CD4-positive, alpha-beta memory T cell (primary cell): ENCODE measurements at places on chromosomes 4 and X. TPM values are rescaled to one million over a fixed set of nuclear protein-coding genes. Genes with fewer than 3 reads are reported as not detected.

DNA sequence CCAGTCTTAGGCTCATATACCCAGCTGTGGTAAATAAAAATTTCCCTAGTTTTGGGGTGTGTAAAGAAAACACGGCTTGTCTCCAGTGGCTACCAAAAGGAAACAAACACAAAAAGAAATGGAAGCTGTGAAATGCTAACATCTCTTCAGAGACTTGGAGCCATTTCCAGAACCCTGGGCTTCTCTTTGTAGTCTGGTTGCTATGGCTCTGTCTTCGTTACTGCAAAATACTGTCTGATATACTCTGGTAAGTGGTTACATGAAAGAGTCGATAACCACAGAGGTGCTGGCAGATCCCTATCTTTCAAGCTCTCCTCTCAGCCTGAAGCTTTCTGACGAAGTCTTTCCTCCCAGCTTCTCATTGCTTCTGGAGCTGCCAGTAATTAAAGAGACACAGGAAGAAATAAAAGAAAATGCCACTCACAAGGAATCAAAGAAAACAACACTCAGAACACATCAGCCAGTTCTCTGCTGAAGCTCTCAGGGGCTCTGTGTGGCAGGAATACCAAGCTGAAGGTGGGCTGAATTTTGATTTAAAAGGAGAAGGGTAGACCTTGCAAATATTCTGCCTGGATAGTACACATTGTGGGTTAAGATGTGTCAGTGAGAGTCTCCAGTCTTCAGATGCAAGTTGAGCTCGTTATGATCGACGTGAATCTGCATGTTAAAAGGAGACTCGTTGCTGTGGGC lies 107.6 kb upstream of the FAM9C start:
- H3K27ac ChIP-seq, result peak overlapping the region; percentile 51
- peak; percentile 83 for DNase-seq
- no peaks in the 10 kb centered on the region for H3K27me3 ChIP-seq

DNA sequence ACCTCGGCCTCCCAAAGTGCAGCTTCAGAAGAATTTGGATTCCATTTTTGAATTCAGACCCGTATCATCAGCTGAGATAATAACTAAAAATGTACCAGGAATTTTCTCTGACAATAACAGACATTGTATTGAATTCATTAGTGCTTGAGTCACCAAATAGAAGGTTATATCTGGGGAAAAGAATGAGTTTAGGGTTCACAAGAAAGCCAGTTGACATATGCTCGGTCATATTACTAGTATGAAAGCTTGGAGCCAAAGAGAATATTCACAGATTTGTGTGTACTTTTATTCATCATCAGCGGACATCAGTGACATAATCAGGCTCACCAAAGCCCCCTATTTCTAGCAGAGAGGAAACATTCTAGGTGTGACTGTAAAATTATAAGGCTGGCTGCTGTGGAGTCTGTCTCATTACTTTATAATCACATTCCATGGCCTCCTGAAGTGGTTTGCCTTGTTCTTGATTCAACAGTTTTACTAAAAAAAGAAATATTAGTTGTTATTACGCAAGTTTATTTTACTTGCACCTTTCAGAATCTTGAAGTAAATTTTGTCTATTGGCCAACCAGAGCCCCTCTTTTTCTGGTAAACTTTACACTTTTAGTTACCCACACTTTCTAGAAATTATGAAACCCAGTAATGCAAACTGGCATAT lies 14.6 kb upstream of the DCTD start:
- H3K4me3 ChIP-seq, result no peak overlapping the region
- H3K36me3 ChIP-seq, result no peaks in the 10 kb centered on the region

DNA sequence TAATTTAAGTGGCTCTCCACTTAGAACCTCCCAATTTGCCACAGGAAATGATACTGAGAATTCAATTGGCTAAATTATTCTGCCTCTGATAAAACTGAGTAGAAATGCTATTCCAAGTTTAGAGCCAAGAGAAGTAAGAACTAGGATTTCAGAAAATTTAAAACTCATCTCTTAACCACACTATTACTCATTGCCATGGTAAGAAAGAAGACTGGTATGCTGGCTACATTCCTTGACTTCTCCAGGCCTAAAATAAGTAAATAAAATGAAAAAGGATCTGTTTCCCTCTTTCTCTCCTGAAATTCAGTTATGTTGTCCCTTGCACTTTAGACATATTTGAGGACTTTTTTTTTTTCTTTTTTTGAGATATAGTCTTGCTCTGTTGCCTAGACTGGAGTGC lies 23.3 kb downstream of the ZNF280C start:
- H3K27ac ChIP-seq, result no peak overlapping the region
- DNase-seq, result no peak
- H3K4me3 ChIP-seq, result no peak overlapping the region
- no peaks in the 10 kb centered on the region for H3K27me3 ChIP-seq
- no peaks in the 10 kb centered on the region for H3K4me1 ChIP-seq
- no peaks in the 10 kb centered on the region for H3K36me3 ChIP-seq

- no peak for DNase-seq
- H3K4me3 ChIP-seq, result no peak overlapping the region
- H3K36me3 ChIP-seq, result no peaks in the 10 kb centered on the region
- no peak overlapping the region for H3K27ac ChIP-seq
- peaks cover 3% of the 10 kb centered on the region for H3K4me1 ChIP-seq
Observed at GRCh38 chrX:120264341-120264740, 13.7 kb downstream of the ZBTB33 start.

GRCh38 chrX:134608153-134608552 lies 50.1 kb downstream of the PLAC1 start:
- no peak overlapping the region for H3K4me3 ChIP-seq
- H3K27ac ChIP-seq, result no peak overlapping the region
- DNase-seq, result no peak
- H3K27me3 ChIP-seq, result no peaks in the 10 kb centered on the region
- H3K4me1 ChIP-seq, result no peaks in the 10 kb centered on the region

- H3K36me3 ChIP-seq, result no peaks in the 10 kb centered on the region
- no peak overlapping the region for H3K4me3 ChIP-seq
- H3K27ac ChIP-seq, result no peak overlapping the region
- H3K27me3 ChIP-seq, result no peaks in the 10 kb centered on the region
Observed at GRCh38 chr4:65968831-65969558, 298.7 kb upstream of the EPHA5 start.

Gene C4orf51
- not detected for total RNA-seq

- H3K4me3 ChIP-seq, result no peak overlapping the region
- H3K4me1 ChIP-seq, result no peaks in the 10 kb centered on the region
- no peak for DNase-seq
- H3K27me3 ChIP-seq, result no peaks in the 10 kb centered on the region
Observed at GRCh38 chr4:182968917-182969650, 51.9 kb upstream of the DCTD start.

DNA sequence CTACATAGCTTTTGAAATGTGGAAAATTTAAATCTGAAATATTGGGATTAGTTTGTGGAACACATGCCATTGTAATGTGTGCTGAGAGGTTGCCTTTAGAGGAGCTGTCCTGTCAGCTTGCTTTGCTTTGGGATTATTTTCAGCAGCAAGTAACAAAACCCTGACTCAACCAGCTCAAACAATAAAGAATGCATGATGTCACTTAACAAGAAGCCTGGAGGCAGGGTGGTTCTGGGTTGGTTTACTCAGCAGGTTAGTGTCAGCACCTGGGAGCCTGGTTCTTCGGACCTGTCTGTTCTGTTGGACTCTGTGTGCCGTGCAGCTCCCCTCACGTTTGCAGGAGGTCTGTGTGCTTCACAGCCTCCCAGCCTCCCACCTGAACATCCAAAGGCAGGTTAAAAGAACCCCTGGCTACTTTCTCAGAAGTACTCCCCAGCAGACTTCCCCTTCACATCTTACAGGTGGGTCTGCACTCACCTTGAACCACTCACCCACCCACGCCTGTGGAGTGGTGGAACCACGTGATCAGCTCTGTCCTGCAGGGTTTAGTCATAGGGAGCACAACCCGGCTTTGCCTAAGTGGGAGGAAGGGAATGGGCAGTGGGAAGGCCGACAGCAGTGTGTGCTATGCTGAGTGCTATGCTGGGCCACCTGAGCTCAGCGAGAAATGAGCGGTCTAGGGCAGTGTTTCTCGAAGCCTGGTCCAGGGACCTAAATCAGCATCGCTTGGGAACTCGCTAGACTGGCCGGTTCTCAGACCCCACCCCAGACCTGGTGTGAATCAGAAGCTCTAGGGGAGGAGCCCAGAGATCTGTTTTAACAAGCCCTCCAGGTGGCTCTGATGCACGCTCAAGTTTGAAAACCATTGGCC lies 20.4 kb downstream of the TMEM131L start:
- no peak overlapping the region for H3K4me3 ChIP-seq
- peaks cover 84% of the 10 kb centered on the region for H3K4me1 ChIP-seq
- no peaks in the 10 kb centered on the region for H3K27me3 ChIP-seq
- DNase-seq, result no peak
- H3K27ac ChIP-seq, result peak overlapping the region; percentile 88

GRCh38 chr4:8123389-8123788 lies 35.2 kb downstream of the ABLIM2 start:
- DNase-seq, result no peak
- no peak overlapping the region for H3K27ac ChIP-seq
- no peaks in the 10 kb centered on the region for H3K36me3 ChIP-seq
- no peak overlapping the region for H3K4me3 ChIP-seq
- no peaks in the 10 kb centered on the region for H3K4me1 ChIP-seq
- H3K27me3 ChIP-seq, result no peaks in the 10 kb centered on the region

GRCh38 chrX:68872171-68872570 lies 43.4 kb downstream of the EFNB1 start:
- H3K27ac ChIP-seq, result no peak overlapping the region
- peaks cover 9% of the 10 kb centered on the region for H3K4me1 ChIP-seq
- H3K4me3 ChIP-seq, result no peak overlapping the region
- H3K27me3 ChIP-seq, result no peaks in the 10 kb centered on the region
- no peaks in the 10 kb centered on the region for H3K36me3 ChIP-seq
- no peak for DNase-seq

DNA sequence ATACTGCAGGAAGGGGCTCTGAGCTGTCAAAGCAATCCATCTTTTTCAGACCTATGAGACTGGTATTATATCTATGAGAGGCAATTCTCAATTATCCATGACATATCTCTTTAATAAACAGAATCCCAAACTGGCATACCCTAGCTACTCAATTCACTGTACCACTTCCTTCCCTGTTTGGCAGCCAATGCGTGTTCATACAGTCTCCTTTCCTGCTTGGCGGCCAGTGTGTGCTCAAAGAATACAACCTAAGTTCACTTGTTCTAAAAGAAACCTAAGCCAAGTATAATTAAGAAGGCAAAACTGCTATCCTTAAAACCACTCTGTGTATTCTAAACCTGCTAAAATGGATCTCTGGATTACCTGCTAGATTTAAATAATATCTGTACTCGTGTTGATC lies 38.3 kb downstream of the ARHGEF9 start:
- DNase-seq, result no peak
- H3K4me1 ChIP-seq, result peaks cover 19% of the 10 kb centered on the region
- H3K36me3 ChIP-seq, result no peaks in the 10 kb centered on the region

GRCh38 chr4:123298261-123298660 lies 98.3 kb upstream of the SPRY1 start:
- no peaks in the 10 kb centered on the region for H3K27me3 ChIP-seq
- DNase-seq, result no peak
- no peak overlapping the region for H3K4me3 ChIP-seq
- no peaks in the 10 kb centered on the region for H3K4me1 ChIP-seq

DNA sequence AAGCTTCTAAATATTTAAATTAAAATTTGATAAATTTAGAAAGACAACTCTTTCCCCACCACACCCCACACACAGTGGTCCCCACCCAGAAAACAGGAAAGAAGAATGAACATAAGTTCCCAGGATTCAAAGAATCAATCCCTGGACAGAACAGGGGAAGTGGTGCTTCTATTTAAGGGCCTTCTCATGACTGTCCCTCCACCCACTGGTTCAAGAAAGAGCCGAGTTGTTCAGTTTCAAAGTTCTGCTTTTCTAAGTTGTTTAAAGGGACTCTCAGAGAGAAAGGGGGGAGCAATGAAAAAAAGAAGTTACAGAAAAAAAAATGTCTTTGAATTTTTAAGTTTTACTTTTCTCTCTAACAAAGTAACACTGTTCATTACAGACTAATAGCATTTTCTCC lies 195.8 kb downstream of the PDGFC start:
- no peaks in the 10 kb centered on the region for H3K4me1 ChIP-seq
- H3K27ac ChIP-seq, result no peak overlapping the region
- DNase-seq, result no peak
- H3K4me3 ChIP-seq, result no peak overlapping the region

Gene IL15
- total RNA-seq, result 6.1 TPM

- no peak overlapping the region for H3K4me3 ChIP-seq
- no peak overlapping the region for H3K27ac ChIP-seq
- no peaks in the 10 kb centered on the region for H3K4me1 ChIP-seq
- no peak for DNase-seq
- H3K36me3 ChIP-seq, result no peaks in the 10 kb centered on the region
Observed at GRCh38 chr4:98570151-98570797, 88.1 kb downstream of the TSPAN5 start.

DNA sequence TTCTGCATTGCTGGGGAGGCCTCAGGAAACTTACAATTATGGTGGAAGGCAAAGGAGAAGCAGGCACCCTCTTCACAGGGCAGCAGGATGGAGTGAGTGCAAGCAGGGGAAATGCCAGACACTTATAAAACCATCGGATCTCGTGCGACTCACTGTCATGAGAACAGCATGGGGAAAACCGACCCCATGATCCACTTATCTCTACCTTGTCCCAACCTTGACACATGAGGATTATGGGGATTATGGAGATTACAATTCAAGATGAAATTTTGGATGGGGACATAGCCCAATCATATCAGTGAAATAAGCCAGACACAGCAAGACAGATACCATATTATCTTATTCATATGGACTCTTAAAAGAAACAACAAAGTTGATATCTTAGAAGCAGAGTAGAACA lies 134.9 kb downstream of the C4orf33 start:
- H3K4me3 ChIP-seq, result no peak overlapping the region
- H3K27ac ChIP-seq, result no peak overlapping the region
- H3K27me3 ChIP-seq, result no peaks in the 10 kb centered on the region
- DNase-seq, result no peak

DNA sequence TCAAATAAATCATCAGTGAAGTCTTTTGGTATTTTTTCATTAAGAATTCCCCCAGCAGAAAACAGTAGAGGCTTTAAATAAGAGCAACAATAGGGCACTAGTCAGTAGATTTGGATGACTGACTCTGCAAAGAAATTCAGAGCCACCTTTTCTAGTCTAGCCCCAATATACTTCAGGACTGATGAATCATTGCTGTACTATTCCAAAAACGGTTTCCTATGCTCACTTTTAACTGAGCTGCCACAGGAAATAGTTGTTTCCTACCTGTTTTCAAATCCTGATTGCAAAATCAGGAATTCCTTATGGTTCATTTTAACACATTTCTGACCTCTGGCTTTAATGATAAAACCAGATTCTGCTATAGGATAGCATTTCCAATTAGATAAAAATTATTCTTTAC lies 171.6 kb downstream of the NR3C2 start:
- no peaks in the 10 kb centered on the region for H3K27me3 ChIP-seq
- no peak for DNase-seq
- H3K4me1 ChIP-seq, result no peaks in the 10 kb centered on the region
- H3K27ac ChIP-seq, result no peak overlapping the region
- H3K4me3 ChIP-seq, result no peak overlapping the region

Gene NWD2
- not detected for total RNA-seq

DNA sequence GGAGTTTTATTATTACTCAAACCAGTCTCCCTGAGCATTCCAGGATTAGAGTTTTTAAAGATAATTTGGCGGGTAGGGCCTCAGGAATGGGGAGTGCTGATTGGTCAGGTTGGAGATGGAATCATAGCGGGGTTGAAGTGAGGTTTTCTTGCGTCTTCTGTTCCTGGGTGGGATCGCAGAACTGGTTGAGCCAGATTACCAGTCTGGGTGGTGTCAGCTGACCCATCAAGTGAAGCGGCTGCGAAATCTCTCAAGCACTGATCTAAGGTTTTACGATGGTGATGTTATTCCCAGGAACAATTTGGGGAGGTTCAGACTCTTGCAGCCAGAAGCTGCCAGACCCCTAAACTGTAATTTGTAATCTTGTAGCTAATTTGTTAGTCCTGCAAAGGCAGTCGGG lies 25.1 kb upstream of the SETD7 start:
- H3K27ac ChIP-seq, result no peak overlapping the region
- no peaks in the 10 kb centered on the region for H3K27me3 ChIP-seq
- no peaks in the 10 kb centered on the region for H3K4me1 ChIP-seq
- H3K36me3 ChIP-seq, result no peaks in the 10 kb centered on the region

Gene FMR1NB
- not detected for total RNA-seq
